ENCODE measurements at places on chromosomes 4 and X.

- no peak for DNase-seq
These were observed 155.1 kb upstream of the PPARGC1A start for GRCh38 chr4:24044610-24045589.

DNA sequence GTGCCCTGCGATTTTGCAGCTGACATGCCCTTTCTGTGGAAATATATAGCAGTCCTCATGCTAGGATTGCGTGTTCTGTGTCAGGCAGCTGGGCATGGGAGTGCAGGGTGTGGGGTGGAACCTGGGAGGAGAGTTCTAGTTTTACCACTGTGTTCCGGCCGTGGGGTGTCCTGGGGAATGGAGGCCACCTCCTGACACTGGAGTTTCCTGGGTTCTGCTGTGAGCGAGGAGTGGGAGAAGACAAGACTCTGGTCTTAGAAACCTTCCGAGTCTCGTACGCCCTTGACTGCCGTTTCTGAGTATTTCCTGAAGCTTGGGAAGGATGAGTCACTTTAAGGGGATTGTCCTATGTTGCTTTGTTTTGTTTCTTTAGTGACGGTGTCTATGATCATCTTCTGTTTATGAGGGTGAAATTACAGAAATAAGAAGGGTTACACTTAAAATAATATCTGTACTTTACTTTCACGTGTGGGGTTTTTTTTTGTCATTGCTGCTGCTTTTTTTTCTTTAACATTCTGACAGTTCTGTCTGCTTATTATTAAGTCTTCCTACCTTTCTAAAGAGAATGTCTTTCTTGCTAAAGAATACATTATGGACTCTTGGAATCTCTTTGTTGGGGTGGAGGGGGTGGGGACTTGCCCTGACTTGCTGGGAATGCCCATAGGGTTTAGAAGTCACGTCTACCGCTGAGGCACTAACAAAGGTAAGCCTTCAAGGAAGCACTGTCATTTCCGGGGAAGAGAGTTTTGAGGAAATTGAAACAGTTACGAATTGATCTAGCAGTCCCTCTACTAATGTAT, 19.1 kb downstream of the CD99 start:
- DNase-seq = peak; percentile 98

DNA sequence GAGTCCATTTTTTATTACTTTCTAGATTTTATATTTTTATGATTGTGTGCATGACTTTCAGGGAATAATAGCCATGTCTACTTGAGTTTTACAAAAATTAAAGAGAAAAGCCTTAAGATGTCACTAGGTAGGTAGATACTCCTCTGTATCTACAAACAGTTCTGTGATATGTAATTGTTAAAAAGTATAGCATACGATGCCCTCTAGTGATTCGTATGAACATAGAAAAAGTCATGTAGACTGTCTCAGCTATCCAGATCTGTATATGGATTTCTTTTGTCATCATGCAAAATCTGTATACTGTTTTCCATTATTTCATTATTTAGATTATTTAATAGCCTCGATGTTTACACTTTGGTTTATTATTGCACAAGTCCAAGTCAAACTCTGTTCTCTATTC, 856.6 kb downstream of the CENPC start:
- peak; percentile 46 for DNase-seq

DNA sequence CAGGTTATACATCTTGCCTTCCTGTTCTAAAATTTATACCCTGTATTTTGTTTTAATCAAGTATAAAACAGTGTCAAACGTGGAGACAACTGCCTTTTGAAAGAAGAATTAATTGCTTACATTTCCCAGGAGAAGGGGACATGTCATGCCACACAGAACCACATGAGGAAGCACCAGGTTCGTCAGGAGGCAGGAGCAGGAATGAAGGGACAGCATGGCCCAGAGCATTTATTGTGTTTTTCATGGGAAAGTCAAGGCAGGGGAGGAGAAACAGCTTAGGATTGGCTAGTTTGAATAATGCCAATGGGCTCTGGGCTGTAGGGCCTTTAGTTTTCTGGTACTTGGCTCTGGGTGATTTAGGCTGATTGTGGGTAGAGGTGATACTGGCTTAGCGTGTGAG, 203.7 kb downstream of the CFAP299 start:
- no peak for DNase-seq

DNA sequence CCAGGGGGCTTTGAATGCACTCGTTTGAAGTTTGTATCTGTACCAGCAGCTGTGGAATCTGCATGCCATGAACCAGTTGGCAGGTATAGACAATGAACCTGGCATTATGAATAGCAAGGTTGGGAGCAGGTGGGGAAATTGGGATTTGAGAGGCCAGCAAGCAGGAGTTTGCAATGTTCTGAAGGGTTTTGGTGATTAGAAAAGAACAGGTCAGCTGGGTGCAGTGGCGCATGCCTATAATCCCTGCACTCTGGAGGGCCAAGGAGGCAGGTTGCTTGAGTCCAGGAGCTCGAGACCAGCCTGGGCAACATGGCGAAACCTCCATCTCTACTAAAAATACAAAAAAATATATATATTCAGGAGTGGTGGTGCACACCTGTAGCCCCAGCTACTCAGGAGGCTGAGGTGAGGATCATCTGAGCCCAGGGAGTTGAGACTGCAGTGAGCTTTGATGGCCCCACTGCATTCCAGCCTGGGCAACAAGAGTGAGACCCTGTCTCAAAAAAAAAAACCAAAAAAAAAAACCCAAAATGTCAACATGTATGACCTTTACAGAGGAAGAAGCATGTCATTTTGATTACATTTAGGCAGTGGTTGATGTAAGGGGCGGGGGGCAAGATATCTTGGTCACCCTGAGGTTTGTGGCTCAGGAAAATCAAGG, 63.9 kb downstream of the TSC22D3 start:
- DNase-seq = no peak

Data from bronchial epithelial cell (primary cell).